Kidney glomerular epithelial cell (primary cell): ENCODE measurements at places on chromosomes 2 and 18.

GRCh38 chr2:3198119-3198518 lies 179.5 kb downstream of the EIPR1 start:
- no peak for DNase-seq

DNA sequence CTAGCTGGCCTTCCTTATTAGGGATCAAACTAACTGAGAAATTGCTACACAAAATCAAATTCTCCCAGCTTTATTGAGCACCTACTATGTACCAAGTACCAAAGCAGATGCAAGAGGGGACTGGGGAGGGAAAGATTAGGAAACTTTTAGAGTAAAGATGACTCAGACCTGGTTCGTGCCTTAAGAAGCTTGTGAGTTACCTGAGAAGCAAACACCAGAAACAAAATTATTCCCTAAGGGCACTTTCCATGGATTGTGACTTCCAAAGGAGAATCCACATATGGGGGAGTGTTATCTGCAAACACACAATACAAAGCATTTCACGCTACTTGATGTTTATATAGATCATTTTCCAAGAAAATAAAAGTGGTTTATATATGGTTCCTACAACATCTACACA lies 326.9 kb upstream of the HNRNPA3 start:
- DNase-seq: no peak

GRCh38 chr18:48165111-48165866 lies 234.8 kb upstream of the SMAD2 start:
- DNase-seq: no peak

- DNase-seq: no peak
These were observed 441.5 kb upstream of the POU3F3 start for GRCh38 chr2:104412384-104412783.

GRCh38 chr2:125224188-125224587 lies 1199.1 kb downstream of the CNTNAP5 start:
- DNase-seq: no peak

- DNase-seq: peak; percentile 20
These were observed 97.4 kb downstream of the ZNF516 start for GRCh38 chr18:76397631-76398030.

DNA sequence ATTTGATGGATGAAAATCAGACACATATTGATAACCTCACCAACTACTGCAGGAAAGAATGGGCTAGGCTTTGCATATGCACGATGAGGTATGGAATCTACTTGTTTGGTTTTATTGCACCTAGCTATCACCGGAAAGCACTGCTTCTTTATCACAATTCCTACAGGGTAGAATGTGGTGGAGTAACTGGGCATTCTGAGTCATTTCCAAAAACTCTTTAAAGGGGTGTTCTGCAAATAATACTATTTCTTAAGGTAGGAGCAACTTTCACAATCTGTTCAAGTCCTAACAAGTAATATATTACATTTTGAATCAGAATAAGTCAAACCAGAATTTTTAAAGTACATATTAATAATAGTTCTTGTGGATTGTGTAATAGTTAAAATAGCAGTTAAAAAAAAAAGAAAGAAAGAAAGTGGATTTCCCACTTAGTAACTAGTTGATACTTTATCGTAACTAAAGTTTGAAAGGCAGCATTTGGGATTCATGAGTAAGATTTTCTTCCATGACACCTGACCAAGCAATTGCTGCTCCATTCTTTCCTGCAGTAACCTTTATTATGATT lies 40.5 kb downstream of the INO80C start:
- no peak for DNase-seq

DNA sequence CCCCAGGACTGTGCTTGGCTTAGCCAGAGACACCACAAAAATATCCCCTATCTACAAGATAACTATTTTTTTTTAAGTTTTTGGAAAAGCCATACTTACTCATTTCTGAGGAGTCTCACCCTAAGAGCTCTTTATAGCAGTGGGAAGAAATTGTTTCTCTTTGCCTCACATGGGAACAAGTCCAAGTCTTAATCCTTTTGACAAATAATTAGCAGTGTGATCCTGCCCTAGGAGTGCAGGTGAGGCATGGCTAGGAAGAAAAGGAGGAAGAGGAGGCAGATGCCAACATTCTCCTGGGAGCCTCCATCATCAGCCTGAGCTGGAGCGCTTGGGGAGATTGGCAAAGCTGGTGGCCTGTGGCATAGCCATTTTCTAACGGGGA lies 115.6 kb downstream of the STPG4 start:
- DNase-seq: no peak

GRCh38 chr2:169300636-169301530 lies 61.5 kb downstream of the LRP2 start:
- no peak for DNase-seq

- no peak for DNase-seq
These were observed 209.5 kb downstream of the FAM210A start for GRCh38 chr18:13516855-13517254.

- no peak for DNase-seq
These were observed 337.6 kb upstream of the FIGN start for GRCh38 chr2:164073101-164074074.

DNA sequence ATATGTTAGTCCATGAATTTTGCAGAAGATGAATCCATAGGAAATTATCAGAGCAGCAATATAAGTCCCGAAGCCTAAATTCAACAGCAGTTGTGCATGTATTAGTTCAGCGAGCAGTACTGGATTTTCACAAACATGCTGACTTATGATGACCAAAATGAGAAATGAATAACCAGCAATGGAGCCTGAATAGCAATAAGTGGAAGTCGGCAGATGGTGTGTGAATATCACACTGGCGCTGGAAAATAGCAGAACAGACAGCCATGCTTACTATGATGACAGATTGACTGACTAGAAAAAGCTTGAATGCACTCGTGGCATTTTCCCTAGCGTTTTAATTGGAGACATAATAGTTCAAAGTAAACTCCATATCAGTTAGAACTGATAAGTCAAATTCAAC lies 1114.5 kb downstream of the DSC3 start:
- no peak for DNase-seq

DNA sequence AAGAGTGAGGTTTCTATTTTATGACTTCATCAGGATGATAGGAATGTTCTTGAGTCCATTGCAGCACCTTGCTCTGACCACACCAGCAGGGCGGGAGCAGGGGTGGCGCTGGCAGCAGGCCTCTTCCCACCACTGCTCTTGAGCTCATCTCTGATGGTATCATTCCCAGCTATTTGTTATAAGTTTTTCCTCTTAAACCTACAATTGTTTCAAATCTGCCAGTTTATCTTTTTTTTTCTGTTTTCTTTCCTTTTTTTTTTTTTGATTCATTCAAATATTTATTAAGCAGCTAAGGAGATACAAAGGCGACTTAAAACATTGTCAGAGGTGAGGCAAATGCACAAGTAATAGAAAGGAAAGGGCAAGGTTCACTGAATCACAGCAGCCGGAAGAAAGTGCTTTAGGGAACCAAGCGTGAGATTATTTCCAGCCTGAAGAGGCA lies 28.7 kb downstream of the NIFK start:
- DNase-seq: peak; percentile 84

DNA sequence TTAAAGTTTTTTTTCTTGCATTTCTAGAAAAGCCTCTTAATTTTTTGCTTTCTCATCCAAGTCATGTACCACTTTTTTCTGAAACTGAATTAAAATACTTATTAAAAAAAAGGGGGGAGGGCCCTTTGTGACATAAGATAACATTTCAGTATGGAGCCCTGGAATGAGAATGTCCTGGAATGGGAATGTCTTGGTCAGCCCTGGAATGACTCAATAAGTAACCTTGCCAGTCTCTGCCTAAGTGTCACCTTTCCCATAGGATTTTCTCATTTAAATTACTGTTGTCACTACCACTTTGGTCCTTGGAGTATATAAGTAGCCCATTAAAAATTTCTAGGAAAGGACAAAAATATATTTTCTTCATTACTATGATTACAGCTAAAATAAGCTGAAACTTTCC lies 4.7 kb downstream of the UBXN2A start:
- DNase-seq: no peak

DNA sequence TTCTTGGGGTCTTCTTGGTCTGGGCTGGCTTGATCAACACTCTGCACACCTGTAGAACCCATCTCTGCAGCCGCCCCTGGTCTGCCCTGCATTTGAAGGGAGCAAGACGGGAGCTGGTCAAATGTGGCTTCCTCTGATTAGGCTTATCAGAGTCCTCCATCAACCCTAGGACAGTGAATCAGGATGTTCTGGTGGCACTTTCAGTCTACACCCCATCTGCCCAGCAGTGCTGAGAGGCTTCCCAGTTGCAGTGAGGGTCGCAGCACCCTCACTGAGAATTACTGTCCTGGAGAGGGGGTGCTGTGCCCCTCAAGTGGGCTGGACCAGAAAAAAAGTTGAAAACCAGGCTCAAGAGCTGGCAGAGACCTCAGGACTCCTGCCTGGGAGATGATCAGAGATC lies 152.9 kb downstream of the DYSF start:
- no peak for DNase-seq

GRCh38 chr2:164498836-164499235 lies 122.4 kb downstream of the GRB14 start:
- no peak for DNase-seq
